ENCODE measurements at places on chromosomes 2 and 18. TPM values are rescaled to one million over a fixed set of nuclear protein-coding genes. Genes with fewer than 3 reads are reported as not detected.

GRCh38 chr18:44568342-44568741 is 112.3 kb upstream of the SETBP1 start:
- H3K4me3 ChIP-seq = no peak overlapping the region
- H3K4me1 ChIP-seq = no peaks in the 10 kb centered on the region
- H3K36me3 ChIP-seq = no peaks in the 10 kb centered on the region
- H3K27me3 ChIP-seq = no peaks in the 10 kb centered on the region

GRCh38 chr2:226788064-226788463 is 11.6 kb downstream of the IRS1 start:
- H3K27ac ChIP-seq = no peak overlapping the region
- no peaks in the 10 kb centered on the region for H3K27me3 ChIP-seq
- peaks cover 43% of the 10 kb centered on the region for H3K4me1 ChIP-seq
- no peak for DNase-seq
- no peak overlapping the region for H3K4me3 ChIP-seq

DNA sequence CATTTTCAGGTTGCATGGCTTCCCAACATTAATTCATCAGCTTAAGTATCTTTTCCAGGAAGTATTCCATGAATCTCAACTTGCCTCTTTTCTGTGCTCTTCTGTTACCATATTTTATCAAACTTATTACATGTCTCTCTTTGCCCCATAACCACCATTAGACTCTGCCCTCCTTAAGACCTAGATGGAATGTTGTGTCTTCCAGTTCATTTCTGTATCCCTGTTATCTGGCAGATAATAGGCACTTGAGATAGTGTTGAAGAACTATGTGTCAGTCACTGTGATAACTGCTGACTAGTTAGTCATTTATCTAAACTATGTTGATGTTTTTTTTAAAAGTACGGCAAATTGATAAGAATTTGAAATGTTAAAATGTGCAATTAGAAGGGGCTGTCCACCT is 41.8 kb downstream of the GLS start:
- H3K4me3 ChIP-seq = no peak overlapping the region
- peaks cover 42% of the 10 kb centered on the region for H3K4me1 ChIP-seq
- H3K27ac ChIP-seq = peak overlapping the region; percentile 12
- peaks cover 49% of the 10 kb centered on the region for H3K36me3 ChIP-seq
- no peaks in the 10 kb centered on the region for H3K27me3 ChIP-seq
- DNase-seq = no peak

DNA sequence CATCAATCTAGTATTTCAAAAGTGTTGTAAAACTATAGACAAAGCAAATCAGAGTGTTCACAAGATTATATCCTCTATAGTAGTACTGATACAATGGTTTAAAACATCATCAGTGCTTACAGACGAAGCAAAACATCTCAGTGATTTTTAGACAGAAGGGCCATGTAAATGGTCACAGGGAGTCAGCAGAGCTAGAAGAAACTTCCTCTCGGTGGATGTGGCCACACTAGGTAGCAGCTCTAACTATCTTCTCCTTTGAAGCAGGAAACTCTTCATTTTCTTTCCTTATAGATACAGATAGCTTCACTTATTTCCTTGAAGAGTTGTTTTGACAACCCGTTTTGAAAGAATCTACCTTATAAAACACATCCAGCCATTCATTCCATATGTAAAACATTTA is 80.4 kb upstream of the CD226 start:
- H3K27ac ChIP-seq = no peak overlapping the region
- H3K4me3 ChIP-seq = no peak overlapping the region
- H3K27me3 ChIP-seq = no peaks in the 10 kb centered on the region

DNA sequence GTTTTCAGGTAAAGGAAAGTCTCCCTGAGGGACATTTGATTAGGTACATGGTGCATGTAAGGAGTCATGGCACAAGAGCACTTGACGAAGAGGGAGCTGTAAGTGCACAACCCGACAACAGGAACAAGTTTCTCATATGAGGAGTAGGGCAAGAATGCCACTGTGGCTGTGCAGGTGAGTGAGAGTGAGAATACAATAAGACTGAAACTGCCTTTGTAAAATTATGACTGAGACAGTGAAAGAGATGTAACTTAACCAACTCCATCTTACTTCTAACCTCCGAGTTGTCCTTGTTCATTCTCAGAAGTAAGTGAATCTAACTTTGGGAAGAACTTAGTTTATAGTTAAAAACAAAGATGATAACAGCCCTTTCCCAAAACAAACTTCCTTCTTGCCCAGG is 1025.8 kb upstream of the CNTNAP5 start:
- no peak for DNase-seq
- no peaks in the 10 kb centered on the region for H3K4me1 ChIP-seq
- H3K4me3 ChIP-seq = no peak overlapping the region
- no peak overlapping the region for H3K27ac ChIP-seq

DNA sequence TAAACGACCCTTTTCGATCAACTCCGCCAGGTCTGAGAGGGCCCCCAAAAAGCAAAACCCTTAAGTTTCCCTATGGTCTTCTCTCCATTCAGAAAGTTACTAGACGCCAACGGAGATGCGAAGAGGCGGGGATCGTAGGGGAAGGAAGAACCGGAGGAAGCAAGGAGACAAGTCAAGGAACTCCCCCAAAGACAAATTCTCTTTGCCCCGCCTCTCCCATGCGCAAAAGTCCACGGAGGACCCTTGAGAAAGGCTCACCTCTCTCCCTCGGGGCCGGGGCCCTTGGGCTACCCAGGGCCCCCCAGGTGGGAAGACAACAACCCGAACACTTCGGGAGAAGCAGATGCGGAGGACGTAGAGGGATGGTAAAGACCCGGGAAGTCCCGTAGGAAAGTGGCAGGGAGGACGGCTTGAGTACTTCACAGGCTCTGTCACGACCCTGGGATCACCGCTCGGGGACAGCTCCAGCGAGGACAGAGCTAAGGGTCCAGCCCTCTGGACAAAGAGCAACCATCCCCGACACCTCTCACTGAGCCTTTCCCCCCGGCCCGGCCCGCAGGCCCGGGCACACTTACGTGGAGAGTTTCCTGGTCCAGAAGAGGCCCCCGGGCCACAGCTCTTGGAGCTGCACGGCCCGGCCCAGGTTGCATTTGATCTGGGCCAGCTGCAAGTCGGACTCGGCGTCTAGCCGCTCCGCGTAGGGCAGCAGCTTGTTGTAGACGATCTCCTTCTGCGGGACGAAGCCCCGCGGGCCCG is 647 bp downstream of the PSME4 start:
- DNase-seq = peak; percentile 40
- peak overlapping the region; percentile 96 for H3K27ac ChIP-seq
- H3K27me3 ChIP-seq = no peaks in the 10 kb centered on the region
- peaks cover 44% of the 10 kb centered on the region for H3K4me1 ChIP-seq

TP53I3 gene
- total RNA-seq = 13.9 TPM

MYL12A gene
- total RNA-seq = 428 TPM

CAPN14 gene
- total RNA-seq = 0.35 TPM

KANSL3 gene
- 43.9 TPM for total RNA-seq

FNDC4 gene
- total RNA-seq = 7.2 TPM

Data from Calu3 (cell line).